ENCODE measurements at places on chromosomes 4 and X.

- DNase-seq = no peak
These were observed 2.6 kb downstream of the PGK1 start for GRCh38 chrX:78106651-78106986.

DNA sequence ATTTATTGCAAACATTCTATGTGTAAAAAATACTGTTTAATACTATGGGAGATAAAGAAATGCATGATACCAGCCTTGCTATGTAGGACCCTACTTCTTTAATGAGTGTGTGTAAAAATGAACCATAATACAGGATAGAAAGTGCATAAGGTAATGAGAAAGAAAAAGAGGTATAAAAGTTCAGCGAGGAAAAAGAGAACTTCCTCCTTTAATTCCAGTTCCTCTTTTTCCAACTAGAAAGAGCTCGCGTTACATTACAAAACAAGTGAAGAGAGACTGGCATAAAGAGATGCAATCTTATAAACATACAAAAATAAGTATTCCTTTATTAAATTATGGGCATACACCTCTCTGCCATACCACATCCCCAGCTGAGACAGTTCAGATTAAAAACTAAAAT lies 77.4 kb downstream of the ANKRD17 start:
- no peak for DNase-seq

DNA sequence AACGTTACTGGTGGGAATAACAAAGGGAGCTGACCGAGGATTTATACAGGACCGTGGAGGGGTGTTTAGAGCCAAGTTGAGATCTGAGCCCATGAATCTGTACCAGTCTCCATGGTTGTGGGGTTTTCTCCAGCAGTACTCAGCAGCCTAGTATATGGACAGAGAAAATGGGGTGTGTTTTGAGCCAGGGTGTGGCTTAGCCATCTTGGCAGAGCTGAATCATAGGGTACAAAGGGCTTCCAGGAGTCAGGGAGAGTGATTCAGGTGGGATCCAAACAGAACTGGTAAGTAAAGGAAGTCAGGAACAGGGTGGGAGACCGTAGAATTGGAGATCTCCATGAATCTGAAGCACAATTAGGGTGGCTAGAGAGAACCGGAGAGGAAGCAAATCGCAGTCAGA lies 7.4 kb upstream of the HPRT1 start:
- no peak for DNase-seq

DNA sequence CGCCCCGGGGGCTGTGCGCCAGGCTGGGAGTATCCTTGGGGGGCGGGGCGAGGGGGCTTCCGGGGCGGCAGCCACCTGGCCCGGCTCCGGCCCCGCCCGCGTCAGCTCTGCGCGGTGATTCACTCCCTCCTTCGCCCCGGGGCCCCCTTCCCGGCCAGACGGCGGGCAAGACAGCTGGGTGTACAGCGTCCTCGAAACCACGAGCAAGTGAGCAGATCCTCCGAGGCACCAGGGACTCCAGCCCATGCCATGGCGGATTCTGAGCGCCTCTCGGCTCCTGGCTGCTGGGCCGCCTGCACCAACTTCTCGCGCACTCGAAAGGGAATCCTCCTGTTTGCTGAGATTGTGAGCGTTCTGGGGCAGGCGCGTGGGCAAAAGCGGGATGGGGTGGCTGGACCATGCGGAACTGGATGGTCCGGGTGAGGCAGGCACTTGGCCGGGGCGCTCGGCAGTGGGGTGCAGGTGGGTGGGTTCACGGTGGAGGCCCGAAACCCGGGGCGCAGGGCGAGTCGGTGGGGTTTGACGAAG lies at the start of gene PLP2:
PLP2 (plus strand) TSS at position 147 of the 528 bp plus-strand sequence; CDS start at position 250, 103 bp downstream.
- no peak for DNase-seq

- DNase-seq = no peak
These were observed 5.3 kb upstream of the ADRA2C start for GRCh38 chr4:3760841-3761240.

- DNase-seq = no peak
These were observed 14.1 kb downstream of the CD99 start for GRCh38 chrX:2705046-2705832.

DNA sequence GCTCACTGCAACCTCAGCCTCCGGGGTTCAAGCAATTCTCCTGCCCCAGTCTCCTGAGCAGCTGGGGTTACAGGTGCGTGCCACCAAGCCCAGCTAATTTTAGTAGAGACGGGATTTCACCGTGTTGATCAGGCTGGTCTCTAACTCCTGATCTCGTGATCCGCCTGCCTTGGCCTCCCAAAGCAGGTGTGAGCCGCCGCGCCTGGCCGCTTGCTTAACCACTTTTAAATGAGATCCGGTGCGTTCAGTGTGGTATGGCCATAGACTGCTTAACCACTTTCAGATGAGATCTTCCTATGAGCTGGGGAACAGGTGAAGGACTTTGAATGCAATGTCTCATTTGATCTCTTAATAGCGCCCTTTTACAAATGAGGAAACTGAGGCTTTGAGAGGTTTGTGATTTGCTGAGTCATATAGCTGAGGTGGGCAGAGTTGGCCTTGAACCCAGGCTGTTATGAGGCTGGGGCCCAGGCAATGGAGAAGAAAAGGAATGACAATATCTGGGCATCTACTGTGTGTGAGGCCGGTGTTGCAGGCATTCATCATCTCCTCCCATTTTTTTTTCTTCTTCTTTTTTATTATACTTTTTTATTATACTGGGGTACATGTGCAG lies 41.9 kb upstream of the NSG1 start:
- no peak for DNase-seq

GRCh38 chr4:15598644-15599043 lies 56.5 kb downstream of the FBXL5 start:
- no peak for DNase-seq

GRCh38 chr4:78656968-78657445 lies 105.4 kb downstream of the ANXA3 start:
- DNase-seq = no peak

DNA sequence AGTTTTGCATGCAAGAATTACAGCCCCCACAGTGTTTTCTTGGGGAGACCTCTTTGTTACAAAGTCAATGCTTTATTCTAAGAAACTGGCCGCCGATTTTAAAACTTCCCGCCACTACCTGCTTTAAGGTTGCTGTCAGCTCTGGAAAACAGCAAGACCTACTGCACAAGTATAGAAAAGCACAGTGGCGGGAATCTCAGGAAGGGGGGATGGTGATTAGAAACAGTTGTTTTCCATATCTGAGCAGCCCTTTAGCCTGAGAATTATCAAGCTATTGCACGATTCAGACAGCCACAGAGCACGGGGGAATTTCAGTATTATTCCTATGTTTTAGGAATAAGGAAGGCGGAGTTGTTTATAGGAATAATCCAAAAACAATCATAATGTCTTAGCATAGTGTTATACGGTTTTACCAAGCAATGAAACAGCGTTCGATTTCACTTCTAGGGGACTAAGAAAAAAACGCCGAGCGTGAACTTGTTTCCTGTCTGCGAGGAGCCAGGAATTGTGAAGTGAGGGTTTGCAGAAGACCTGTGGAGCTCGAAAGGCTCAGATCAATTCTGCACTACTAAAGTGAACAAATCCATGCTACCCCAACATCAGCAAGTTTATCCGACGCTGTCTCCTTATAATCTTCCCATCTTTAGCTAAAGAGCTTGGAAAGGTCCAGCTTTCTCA lies 81.3 kb downstream of the HMGN5 start:
- DNase-seq = no peak

DNA sequence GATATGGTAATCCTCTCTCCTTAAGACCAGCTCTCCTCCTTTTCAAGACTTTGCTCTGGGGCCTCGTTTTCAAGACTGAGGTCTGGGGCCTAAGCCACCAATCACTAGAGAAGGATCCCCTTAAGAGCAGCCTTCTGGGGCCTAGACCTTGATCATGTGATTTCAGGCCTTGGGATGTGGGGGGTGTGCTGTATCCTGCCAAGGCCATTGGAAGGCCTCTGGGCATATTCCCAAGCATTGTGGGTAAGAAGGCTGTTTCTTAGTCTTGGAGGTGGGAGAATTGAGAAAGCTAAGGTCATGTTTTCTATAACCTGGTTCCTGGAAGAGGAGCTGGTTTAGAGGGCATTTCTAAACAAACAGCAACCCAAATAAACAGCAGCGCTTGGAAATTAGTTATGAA lies 12.1 kb downstream of the TMEM164 start:
- no peak for DNase-seq

GRCh38 chrX:40984962-40985361 lies 100.3 kb upstream of the USP9X start:
- no peak for DNase-seq

GRCh38 chr4:35966566-35966965 lies 277.7 kb downstream of the ARAP2 start:
- DNase-seq = no peak

GRCh38 chr4:154492288-154492687 lies 689 bp upstream of the DCHS2 start:
- no peak for DNase-seq

GRCh38 chr4:186345184-186345583 lies 79.2 kb downstream of the F11 start:
- no peak for DNase-seq

GRCh38 chrX:111857534-111858060 lies 18.4 kb upstream of the TRPC5OS start:
- no peak for DNase-seq

GRCh38 chr4:54320826-54321685 lies 92.0 kb downstream of the PDGFRA start:
- no peak for DNase-seq

DNA sequence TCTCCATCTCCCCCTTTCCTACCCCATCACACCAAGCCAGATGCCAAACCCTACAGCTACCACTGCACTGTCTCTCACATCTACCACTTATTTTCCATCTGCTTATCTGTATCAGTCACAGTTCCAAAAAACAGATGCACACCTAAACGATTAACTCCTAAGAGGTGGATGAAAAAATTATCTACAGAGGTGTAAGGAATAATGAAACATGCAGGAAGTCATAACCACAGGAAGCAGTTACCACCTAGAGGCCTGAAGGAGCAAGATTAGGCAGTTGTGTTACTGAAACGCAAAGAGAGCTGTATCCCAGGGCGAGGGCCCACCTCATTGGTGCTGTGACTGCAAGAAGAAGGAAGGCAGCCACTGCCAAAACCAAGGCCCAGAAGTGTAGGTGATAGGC lies 87.8 kb upstream of the FAM241A start:
- no peak for DNase-seq

DNA sequence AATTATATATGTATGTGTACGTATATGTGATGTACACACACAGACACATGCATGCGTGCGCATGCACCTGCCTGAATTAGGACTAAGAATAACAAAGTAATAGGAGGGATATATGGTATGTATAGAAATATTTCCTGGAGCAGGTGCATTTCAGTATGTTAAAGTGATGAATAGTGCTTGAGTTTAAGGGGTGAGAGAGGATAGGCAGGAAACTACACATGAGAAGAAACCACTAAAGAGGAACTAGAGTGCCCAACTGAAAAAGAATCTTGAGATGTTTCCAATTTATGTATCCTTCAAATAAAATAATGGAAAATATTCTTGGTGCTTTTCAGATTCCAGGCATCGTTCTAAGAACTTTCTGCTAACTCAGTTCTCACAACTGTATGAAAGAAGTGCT lies 52.6 kb upstream of the UNC5C start:
- DNase-seq = no peak

DNA sequence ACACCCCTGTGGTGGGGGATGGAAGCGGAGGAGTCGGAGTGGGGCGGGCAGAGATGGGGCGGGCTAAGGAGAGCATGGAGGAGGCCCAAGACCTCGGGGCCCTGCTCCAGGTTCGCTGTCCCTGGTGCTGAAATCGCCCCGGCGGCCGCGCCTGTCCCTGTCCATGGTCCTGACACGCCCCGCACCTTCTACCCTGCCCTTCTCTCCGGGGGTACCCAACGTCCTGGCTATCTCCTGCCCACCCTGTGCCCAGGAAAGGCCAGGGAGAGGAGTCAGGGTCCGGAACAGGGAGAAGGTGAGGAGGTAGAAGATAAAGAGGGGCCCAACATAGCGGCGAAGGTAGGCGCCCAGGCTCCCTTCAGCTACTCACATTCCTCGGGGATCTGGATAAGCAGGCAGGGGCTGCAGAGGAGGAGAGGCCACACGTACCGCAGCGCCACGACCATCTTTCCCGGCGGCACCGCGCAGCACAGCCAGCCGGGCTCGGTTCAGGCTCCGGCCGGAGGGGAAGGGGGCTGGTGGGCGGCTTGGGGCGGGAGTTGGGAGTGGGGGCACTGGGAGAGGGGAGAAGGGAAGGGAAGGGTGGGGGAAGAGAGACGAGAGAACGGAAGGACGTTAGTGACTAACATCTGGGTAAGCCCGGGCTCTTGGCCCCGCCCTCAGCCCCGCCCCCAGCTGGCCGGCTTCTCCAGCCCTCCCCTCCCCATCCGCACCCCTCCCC lies 10.4 kb downstream of the L1CAM start:
- no peak for DNase-seq

DNA sequence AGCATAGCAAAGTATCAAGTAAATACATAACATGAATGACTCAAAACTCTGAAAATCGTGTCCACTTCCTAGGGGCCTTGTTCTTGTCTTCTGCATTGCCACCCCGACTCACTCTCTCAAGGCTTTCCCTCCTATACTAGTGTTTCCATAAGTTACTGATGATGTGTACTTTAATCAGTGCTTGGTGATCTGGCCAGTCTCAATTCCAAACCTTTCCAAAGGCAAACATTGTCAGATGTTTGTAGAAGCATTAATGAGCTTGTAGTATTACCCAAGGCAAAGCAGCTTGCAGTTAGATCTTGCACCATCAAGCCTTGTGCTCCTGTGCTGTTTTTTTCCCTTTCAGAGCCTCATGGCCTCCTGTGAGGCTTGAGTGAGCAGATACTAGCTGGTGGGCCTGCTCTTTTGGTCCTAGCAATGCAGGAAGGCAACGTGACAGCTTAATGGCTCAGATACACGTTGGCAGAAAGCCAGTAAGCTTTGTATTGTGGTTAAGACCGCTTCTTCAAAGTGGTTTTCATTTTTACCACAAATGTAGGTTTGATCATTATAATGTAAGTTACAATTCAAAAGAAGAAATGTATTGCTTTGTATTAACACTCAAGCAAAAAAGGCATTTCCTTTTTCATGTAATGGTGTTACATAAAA lies 51.8 kb downstream of the RBPJ start:
- no peak for DNase-seq

DNA sequence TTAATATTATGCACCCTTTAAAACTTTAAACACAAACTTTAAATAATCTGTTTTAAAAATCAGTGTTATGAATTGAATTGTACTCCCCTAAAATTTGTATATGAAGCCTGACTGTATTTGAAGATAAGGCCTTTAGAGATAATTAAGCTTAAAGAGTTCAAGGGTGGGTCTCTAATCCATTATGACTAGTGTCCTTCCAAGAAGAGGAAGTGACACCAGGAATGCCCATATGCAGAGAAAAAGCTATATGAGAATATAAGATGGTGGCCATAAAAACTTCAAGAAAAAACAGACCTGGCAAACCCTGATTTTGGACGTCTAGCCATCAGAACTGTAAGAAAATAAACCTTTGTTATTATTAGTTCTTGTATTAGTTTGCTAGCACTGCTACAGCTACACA lies 29.0 kb downstream of the UGT2A2 start:
- DNase-seq = no peak

DNA sequence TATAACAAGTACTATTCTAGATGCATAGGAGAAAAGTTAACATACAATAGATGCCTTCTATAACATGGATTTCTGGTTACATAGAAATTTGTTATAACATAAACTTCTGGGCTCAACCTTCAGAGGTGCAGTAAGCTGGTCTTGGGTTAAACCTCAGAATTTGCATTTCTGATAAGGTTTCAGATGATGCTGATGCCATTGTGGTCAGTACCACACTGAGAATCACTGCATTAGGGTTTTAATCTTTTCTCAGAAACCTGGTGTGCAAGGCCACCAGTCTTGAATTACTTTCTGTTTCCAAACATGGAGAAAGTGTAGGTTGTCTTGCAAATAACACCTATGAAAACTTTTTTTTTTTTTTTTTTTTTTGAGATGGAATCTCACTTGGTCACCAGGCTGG lies 146.2 kb downstream of the SPOCK3 start:
- no peak for DNase-seq

Data from coronary artery (tissue), 2 donors.